Foreskin melanocyte (primary cell): ENCODE measurements at places on chromosomes 3 and 15.

DNA sequence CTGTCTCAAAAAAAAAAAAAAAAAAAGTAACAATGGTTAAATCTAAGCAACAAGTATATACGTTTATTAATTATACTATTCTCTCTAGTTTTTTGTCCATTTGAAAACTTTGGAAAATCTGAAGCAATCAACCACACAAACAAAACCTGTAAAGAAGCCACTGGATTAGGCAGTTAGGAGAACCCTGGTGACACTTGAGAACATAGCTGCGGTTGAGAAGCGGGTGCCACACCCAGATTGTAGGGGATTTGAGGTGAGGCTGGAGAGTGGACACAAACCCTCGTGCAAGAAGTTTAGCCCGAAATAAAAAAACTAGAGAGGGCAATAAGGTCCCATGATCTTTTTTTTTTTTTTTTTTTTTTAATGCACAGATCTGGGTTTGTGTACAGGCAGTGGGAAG is 25.9 kb upstream of the ZBTB38 start:
- DNase-seq: no peak

DNA sequence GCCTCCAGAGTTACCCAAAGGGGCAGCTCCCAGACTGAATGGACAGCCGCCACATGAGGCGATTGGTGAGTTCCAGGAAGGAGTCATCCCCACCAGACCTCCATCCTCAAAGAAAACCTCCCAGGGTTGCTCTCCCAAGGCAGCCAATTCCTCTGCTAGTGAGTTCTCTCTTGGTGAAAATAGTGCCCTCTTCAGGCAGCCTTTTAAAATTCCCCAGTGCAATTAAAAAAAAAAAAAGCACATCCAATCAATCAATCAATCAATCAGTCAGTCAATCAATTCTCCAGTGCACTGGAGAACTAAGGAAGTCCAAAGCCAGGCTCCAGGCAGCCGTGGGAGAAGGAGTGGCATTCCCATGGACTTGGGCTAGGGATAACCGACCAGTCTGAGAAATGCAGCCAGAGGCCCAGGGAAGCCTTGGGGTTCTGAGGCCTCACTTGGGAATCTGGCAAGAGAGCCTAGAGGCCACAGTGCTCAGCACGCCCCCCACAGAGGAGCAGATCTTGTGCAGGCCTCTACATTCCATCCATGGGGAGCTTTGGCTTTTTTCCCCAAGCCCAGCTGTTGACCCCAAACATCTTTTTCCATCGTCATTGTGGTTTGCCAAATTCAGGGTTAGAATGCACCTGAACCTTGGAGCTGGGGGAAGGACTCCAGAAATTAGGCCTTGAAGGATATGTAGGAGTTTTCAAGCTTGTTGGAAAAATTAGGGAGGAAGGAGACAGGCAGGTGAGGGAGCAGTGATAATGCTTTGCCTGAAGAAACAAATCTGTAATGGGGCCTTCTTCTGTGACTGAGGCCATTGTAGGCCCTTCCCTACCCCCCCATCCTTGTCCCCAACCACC is 4.8 kb downstream of the PAQR5 start:
- DNase-seq: no peak

- DNase-seq: peak; percentile 50
Measured at GRCh38 chr3:16871915-16872842, 12.6 kb upstream of the PLCL2 start.

DNA sequence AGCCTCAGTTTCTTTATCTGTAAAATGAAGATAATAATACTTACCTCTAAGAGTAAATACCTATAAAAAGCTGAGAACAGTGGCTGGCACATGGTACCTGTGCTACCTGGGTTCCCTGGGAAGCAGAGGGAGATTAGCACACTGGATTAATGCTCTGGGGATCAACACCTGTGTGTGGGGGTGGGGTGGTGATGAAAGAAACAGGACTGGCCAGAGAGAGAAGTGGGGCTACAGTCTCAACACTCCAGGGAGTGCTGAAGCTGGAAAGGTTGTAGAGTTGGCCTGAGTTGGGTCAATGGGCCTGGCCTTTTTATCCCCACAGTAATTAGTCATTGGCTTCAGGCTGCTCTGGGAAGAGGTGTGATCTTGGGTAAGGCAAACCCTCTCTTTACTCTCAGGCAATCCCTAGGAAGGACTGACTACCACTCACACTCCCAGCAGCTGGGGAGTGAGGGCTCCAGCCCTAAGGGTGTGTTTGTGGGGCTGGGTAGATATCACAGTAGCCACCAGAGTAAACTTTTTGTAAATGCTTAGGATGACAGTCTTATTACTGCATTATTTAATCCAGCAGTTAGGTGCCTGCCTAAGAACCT is 102.5 kb downstream of the SV2B start:
- no peak for DNase-seq

DNA sequence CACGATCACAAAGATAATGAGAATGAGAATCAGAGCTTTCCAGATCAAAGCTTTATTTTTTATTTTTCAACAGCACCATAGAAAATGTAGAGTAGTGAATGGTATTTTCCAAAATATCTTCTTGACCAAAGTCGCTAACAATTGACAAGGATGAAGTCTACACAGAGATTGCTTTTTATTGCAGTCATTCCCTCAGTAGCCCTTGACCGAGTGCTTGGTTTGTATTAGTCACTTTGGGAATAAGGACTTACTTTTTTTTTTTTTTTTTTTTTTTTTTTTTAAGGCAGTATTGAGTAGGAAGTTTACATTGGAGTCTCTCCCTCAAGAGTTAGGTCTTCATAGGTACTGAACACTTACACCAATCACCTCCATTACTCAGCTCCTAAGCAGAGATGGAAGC is 39.8 kb downstream of the THRB start:
- no peak for DNase-seq

- DNase-seq: no peak
Measured at GRCh38 chr3:159635047-159635641, 353.5 kb upstream of the IL12A start.

- no peak for DNase-seq
Measured at GRCh38 chr3:52521881-52522650, 11.6 kb downstream of the NT5DC2 start.

DNA sequence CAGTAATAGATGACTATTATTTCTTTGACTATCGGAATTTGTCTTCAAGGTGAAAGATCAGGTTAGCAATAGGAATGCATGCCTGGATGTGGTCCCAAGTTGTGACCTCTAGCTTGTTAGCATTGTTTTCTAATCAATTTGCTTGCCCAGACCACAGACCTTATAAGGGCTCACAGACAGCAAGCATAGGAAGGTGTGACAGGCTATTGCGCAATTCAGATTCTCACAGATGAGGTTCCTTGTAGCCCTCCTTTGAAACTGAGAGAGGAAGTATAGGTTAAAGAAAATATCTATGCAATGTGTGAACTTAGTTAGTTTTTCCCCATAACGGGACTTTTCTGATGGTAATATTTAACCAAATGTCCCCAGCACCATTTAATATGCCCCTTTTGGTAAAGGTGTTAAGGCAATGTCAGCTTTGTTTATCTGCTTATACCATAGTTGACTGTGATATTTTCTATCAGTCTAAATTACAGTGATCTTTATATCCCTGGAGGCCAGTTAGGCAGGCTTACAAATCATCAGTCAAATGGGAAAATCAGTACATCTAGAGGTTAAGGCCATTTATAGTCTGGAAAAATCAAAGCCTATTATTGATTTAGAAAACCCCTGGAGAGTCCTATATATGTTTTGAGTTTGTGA is 168.1 kb upstream of the MBNL1 start:
- DNase-seq: no peak

- DNase-seq: no peak
Measured at GRCh38 chr3:24662449-24663345, 168.0 kb upstream of the THRB start.

- DNase-seq: no peak
Measured at GRCh38 chr3:33645060-33645647, 72.9 kb downstream of the CLASP2 start.

DNA sequence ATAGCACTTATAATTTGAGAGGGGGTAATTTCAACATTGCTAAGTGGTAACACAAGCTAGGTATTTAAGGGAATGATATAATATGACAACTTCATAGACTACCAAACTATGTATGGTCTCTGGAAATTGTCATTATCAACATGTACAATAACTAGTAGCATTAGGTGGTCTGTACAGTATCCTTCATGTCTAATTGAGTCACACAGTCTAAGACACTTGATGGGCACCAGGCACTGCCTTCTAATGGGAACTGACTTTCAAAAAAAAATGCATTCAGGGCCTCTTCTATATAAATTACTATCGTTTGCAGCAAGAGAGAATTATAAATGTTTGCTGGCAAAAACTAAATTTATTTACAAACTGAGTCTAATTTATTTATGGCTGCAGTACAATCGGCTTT is 271.8 kb downstream of the MECOM start:
- DNase-seq: no peak

DNA sequence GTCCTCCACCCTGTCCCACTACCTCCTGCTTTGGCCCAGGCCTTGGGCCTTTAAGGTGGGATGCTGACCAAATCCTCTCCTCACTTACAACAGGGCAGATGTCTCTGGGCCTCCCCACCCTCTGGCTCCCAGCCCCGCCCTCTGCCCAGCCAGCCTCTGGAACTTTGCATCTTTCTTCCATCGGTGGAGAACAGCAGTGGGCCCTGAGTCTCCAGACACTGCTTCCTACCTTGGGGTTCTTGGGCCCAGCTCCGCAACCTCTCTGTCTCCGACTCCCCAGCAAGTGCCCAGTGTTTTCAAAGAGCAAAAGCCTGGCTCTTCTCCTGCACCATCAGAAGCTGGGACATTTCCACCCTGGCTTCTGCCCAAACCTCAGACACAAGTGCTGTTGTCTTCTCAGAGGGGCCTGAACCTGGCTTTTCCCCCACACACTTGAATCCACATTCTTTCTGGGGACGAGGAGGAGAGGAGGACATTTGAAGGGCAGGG is 33.1 kb downstream of the MRAS start:
- peak; percentile 38 for DNase-seq

- no peak for DNase-seq
Measured at GRCh38 chr3:56878074-56878473, 76.3 kb upstream of the ARHGEF3 start.

DNA sequence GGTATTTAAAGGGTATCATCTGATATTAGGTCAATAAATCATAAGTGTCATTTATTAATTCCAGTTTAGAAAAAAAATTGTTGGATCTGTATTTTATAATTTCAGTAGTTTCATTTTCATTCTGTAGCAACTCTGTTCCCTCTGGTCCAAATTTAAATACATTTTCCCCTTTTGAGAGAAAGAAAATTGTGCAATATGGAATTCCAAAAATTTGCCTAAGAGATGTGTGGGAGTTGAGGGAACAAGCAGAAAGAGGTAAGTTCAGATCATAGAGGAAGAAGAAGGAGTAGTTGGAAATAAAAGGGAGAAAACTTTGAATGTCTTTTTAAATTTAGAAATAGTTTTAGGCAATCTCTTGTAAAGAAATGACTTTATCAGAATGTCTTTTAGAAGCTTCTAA is 48.9 kb upstream of the MME start:
- no peak for DNase-seq

DNA sequence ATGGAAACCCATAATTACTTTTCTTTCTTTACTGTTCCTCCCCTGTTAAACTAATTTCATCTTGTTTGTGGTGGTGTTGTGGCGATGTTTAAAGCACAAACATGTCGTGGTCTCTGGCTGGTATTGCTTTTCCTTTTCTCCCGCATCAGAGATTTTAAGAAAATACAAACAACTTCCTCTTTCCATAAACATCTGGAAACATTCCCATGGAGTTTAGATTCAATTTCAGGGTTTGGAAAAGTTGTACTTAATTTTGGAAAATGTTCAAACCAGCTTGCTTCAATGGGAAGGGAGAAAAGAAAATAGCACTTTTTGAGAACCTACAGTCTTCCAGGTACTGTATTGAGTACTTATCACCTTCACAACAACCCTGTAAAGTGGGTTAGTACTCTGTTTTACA is 30.4 kb downstream of the STARD9 start:
- no peak for DNase-seq

DNA sequence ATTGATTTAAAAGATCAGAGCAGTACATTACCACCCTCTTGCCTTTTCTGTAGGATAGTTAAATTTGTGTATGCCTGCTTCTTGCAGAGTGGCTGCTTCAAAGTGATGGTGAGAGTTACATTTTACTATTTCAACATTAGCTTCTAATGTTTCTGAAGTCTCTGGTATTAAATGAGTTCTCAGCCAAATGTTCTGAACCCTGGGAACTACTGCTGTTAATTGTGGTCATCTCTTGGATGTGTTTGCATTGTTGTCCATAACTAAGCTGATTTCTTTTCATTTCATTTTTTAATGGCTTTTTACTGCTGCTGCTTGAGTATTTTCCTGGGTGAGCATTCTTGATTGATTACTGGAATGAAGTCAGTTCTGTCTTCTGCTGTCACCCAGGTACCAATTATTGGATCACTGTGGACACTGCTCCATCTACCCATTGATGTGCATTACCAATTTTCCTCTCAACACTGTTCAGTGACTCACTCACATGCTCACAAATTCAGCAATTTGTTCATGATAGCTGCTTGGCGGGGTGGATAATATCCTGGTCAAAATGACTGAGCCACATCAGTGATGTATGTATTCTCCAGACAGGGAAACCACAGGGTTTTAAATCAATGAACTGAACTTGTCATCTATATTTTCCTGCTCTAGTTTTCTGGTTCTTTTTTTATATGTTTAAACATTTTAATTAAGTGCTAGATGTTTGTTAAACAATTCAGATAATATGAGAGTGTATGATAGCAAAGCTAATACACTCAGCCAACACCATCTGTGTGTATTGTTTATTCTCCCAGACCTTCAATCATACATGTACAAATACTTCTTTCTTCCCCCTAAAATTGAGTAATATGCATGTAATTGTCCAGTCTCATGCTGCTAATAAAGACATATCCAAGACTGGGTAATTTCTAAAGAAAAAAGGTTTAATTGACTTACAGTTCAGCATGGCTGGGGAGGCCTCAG is 587.6 kb downstream of the RSL24D1 start:
- DNase-seq: no peak

- DNase-seq: no peak
Measured at GRCh38 chr15:62928242-62928999, 114.1 kb upstream of the TPM1 start.

- DNase-seq: no peak
Measured at GRCh38 chr3:41065340-41065739, 134.0 kb upstream of the CTNNB1 start.

GRCh38 chr3:109804697-109805096 is 467.4 kb upstream of the DPPA4 start:
- DNase-seq: no peak

DNA sequence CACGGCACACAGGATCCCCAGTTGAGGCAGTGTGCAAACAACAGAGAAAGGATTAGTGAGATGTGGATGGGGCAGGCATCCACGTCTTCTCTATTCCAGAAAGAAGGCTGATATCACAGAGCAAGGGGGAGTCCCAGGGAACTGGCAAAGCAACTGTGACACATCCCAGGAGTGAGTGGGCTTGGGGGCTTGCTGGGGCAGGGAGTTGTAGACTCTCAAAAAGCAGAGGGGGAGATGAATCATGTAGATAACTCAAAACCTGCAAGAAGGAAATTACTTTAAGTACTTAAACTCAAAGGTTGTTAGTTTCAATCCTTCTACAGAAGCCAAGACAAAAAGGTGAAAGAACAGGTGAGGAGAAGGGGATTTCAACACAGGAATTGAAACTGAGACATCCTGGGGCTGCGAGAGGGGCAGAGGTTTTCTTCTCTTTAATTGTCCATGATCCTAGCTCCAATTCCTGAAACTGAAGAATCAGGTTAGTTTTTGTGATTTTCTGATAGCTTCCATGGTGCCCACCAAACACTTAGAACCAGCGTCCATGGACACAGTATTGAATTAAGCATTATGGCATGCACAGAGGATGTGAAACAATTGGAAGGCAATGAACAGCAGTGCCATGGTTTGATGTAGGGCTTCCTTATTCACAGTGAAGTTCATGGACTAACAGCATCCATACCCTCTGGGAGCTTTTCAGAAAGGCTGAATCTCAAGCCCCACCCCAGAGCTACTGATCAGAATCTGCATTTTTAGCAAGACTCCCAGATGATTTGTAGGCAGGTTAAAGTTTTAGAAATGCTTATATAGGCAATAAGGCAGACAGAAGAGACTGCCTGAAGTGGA is 52.0 kb downstream of the CCR3 start:
- DNase-seq: no peak
